NCI-H2081 (cell line): ENCODE measurements at places on chromosomes 11 and 22.

DNA sequence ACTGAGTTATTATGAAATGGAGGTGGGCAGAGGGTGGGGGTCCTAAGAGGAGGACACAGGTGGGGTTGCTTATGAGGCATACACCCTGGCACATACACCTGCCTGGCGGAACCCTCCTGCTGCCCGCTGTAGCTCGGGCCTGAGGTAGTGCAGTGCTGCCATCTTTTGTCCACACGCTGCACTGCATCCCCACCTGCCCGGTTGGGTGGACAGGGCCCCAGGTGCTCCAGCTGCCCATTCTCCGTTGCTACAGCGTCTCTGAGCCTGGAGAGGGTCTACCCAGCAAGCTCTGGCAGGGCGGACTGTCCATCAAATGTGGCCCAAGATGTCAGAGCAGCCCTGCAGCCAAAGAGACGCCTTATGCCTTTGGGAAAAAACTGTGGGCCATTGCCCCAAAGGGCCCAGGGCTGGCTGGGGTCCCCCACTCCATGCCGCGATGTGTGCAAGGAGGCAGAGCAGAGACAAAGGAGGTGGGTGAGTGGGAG lies 131.2 kb downstream of the BUD13 start:
- peak; percentile 91 for DNase-seq

DNA sequence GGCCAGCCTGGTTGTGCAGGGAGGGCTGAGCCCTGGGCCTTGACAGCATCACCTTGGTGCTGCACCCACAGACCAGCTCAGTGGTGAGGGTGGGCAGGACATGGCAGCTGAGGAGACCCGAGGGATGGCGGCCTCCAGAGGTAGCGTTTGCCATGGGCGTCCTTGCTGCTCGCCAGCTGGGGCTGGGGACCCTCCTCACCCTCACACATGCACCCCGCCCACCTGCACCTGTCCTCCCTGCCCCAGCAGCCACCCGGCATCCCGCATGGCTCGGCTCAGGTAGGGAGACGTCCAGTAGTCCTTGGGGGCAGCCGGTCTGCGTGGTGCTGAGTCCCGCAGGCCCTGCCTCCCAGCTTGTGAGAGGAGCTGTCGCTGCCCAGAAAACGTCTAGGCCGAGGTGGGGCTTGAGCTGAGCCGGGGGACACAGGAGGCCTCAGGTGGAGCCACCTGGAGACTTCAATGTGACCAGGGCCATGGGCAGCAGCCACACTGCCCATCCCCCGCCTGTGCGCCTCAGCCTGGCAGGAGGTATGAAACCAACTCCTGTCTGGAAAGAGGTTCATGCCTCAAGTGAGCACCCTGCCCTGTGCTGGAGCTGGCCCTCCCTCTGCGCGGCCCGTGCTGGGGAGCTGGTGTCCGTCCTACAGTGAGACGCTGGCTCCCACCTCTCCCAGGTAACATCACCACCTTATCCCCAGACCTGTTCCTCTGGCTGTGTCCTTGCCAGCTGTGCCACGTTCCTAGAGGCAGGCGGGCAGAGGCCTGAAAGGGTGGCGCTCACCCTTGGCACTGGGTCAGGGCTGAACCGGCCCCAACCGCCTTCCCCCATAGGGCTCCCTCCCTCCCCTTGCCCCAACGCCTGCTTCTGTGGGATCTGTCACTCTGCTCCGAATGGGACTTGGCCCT lies 3.3 kb upstream of the TRABD start:
- no peak for DNase-seq

DNA sequence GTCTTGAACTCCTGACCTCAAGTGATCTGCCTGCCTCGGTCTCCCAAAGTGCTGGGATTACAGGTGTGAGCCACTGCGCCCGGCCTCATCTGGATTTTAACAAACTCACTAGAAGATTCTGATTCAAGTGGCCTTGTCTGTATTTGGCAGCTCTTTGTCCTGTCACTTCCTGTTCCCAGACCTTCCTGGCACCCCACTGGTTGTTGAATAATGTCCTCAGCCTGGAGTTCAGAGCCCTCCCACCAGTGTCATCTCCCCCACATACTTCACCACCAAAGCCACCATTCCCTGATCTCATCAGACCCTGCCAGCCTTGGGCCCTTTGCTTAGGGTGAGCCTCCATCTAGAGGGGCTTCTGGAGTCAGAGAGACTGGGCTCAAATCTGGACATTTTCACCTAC lies 3.3 kb downstream of the PELI3 start:
- no peak for DNase-seq

- no peak for DNase-seq
Observed at GRCh38 chr11:70623906-70624597, 225.7 kb downstream of the CTTN start.

DNA sequence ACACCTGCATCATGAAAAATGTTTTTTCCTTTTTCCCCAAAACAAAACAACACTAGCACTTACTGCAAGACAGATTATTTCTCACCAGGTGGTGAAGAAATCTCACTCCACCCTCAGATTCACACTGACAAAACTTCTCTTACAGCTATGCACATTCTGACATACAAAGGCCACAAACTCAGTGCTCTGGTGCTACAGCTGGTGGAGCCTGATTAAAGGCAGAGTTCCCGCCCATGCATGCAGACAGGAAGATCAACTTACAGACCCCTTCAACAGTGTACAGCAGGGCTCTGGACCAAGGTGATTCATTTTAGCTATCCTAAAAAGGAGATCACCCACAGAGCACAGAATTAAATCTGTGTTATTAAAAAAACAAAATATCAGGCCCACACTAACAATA lies 112.6 kb downstream of the CADM1 start:
- DNase-seq: no peak

- no peak for DNase-seq
Observed at GRCh38 chr11:12174128-12174476, 63.7 kb downstream of the MICAL2 start.

DNA sequence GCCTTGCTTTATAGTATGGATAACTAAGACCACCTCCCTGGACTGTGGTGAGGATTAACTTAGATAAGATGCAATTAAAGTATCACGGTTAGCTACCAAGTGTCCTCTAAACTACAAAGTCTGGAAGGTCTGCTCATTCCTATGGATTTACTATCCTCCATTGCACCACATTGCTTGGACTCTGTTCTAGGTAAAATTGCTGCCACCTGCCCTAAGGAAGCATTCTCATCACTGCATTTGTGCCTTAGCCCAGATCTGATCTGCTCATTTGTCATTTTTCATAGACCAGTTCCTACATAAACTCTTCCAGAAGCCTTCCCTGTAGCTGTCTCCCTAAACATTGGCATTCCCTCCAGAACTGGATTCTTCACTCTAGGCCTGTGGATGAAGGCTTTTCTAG lies 380.0 kb downstream of the INSC start:
- no peak for DNase-seq

DNA sequence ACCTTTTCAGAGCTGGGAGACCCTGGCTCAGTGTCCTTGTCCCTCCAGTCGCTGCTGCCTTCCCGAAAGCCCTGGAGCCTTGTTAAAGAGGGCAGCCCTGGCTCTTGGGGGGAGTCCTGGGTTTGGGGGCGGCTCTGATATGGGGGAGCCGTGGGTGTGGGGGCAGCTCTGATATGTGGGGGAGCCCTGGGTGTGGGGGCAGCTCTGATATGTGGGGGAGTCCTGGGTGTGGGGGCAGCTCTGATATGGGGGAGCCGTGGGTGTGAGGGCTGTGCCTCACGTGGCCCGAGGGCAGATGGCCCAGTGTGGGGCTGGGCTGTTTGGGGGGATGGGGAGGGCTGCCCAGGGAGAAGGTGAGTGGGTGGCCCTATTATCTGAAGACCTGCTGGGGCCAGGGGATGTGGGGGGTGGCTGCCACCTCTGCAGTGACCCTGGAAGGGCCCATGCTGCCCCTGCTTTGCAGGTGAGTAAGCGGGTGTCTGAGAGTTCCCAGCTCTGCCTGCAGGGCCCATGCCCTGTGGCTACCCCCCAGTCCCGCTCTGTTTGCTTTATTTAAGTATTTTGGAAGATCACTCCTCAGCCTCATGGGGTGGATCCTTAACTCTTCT lies 30.9 kb upstream of the GRAMD4 start:
- DNase-seq: no peak

GRCh38 chr22:46467006-46467405 lies 70.4 kb downstream of the CELSR1 start:
- DNase-seq: no peak
